Osteoblast (primary cell): ENCODE measurements at places on chromosomes 12 and 14.

GRCh38 chr12:61896436-61896835 is 363.8 kb upstream of the USP15 start:
- H3K36me3 ChIP-seq: no peaks in the 10 kb centered on the region
- DNase-seq: no peak
- no peaks in the 10 kb centered on the region for H3K4me1 ChIP-seq
- no peak overlapping the region for H3K27ac ChIP-seq
- no peaks in the 10 kb centered on the region for H3K27me3 ChIP-seq

DNA sequence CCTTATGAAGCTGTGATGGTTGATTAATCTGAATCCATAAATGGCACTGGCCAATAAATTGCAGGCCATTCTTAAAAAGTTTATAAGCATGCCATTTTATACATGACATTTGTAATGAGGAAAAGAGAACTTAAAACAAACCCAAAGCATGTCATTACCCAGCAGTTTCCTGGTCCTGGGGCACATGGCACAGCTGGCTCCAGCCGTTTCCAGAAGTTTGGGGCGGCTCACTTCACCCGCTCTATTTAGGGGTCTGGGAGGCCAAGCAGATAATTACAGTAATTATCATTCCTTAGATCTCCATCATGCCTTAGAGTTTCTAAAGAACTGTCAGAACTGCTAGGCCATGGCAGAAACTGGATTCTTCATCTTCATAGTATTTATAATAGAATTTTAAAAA is 6.4 kb downstream of the ADGRD1 start:
- H3K27me3 ChIP-seq: no peaks in the 10 kb centered on the region
- H3K4me1 ChIP-seq: no peaks in the 10 kb centered on the region
- DNase-seq: no peak

GRCh38 chr12:5374713-5375112 is 57.2 kb upstream of the NTF3 start:
- no peaks in the 10 kb centered on the region for H3K27me3 ChIP-seq
- no peak overlapping the region for H3K27ac ChIP-seq
- no peak overlapping the region for H3K4me3 ChIP-seq
- no peaks in the 10 kb centered on the region for H3K36me3 ChIP-seq
- H3K4me1 ChIP-seq: no peaks in the 10 kb centered on the region

- H3K36me3 ChIP-seq: no peaks in the 10 kb centered on the region
- no peak overlapping the region for H3K4me3 ChIP-seq
- H3K4me1 ChIP-seq: peaks cover 5% of the 10 kb centered on the region
- H3K27ac ChIP-seq: no peak overlapping the region
Measured at GRCh38 chr14:36981832-36982529, 190.4 kb downstream of the SLC25A21 start.

GRCh38 chr12:131893605-131894312 is 663 bp upstream of the ULK1 start:
- no peak overlapping the region for H3K4me3 ChIP-seq
- H3K4me1 ChIP-seq: peaks cover 10% of the 10 kb centered on the region
- no peaks in the 10 kb centered on the region for H3K27me3 ChIP-seq
- H3K36me3 ChIP-seq: peaks cover 4% of the 10 kb centered on the region
- peak; percentile 73 for DNase-seq
- H3K27ac ChIP-seq: no peak overlapping the region

DNA sequence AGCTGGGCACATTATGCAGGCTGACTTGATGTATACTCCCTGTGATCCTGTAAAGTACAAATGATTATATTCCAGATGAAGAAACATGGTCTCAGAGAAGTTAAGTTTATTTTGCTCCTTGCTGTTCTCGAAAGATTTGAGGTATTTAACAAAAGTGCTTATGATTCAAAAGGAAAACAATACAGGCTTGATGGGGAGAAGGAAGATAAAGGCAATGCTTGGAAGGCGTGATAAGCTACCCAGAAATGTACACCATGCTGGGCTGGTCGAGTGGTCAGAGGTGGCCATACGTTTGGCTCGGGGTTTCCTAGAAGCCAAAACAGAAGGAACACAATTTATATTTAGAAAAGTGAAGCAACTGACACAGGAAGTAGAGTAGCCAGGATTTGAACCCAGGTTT is 201.0 kb downstream of the KTN1 start:
- DNase-seq: no peak
- H3K27me3 ChIP-seq: peaks cover 3% of the 10 kb centered on the region
- H3K27ac ChIP-seq: peak overlapping the region; percentile 54
- no peaks in the 10 kb centered on the region for H3K36me3 ChIP-seq
- H3K4me3 ChIP-seq: no peak overlapping the region

- peak; percentile 64 for DNase-seq
- no peaks in the 10 kb centered on the region for H3K27me3 ChIP-seq
- H3K4me1 ChIP-seq: peaks cover 17% of the 10 kb centered on the region
Measured at GRCh38 chr12:122099856-122100255, 21.3 kb downstream of the MLXIP start.

DNA sequence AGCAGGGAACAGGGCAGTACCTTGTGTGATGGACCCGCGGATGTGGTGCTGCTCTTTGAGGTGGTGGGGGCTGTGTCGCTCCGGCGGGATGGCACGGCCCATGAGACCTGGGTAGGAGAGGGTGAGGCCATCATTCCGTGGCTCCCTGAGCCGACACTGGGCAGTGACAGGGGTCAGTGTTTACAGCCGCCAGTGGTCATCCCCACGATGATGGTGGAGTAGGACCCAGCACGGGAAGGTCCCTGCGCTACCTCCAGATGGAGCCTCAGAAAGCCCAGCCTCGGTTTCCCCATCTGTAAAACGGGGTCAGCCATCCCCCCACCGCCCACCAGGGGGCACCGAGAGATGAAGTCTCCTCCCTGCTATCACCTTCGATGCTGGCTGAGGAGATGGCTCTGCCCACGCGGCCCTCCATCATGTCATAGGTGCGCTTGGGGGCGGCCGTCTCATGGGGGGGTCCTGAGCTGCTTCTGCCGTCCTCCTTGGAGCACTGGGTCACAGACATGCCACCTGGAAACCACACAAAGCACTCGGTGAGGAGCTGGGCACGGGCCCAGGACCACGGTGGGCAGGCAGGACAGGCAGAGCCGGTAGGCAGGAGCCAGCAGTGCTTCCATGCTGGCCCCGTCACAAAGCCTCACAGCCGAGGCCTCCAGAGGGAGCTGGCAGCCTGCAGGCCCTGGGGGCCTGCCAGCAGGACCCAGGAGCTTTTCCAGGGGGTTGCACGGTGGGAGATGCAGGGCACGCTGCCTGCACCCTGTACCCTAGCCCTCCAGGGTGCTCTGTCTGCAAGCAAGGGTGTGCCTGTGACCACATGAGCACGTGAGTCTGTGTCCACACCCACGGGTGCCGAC is 53.1 kb downstream of the RFLNA start:
- no peak for DNase-seq
- no peak overlapping the region for H3K4me3 ChIP-seq
- no peaks in the 10 kb centered on the region for H3K4me1 ChIP-seq
- H3K27ac ChIP-seq: no peak overlapping the region
- H3K36me3 ChIP-seq: peaks cover 93% of the 10 kb centered on the region

GRCh38 chr12:31876568-31877424 is 82.4 kb upstream of the RESF1 start:
- H3K4me3 ChIP-seq: no peak overlapping the region
- H3K27me3 ChIP-seq: no peaks in the 10 kb centered on the region
- H3K27ac ChIP-seq: no peak overlapping the region
- DNase-seq: no peak

DNA sequence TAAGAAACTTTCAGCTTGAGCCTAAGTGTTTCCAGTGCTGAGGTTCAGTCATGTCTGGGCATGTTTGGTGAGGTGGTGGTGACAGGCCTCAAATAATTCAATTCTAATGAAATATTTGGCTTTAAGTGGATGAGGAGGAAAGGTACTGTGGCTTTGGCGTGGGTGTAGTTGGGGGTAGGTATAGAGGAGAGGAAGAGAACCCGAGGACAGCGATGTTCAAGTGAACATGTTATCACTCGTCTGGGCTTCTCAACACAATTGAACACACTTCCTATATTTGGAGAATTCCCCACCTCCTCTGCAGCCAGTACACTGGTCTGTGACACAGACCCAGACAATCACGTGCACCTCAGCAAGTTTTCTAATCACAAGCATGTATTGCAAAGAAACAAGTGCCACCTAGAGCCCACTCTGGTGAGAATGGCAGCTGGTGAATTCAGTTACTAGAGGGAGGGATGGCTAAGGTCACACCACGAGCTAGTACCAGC is 53.0 kb downstream of the IFNG-AS1 start:
- H3K36me3 ChIP-seq: no peaks in the 10 kb centered on the region
- H3K27me3 ChIP-seq: no peaks in the 10 kb centered on the region
- H3K4me1 ChIP-seq: no peaks in the 10 kb centered on the region
- no peak overlapping the region for H3K27ac ChIP-seq
- no peak overlapping the region for H3K4me3 ChIP-seq

GRCh38 chr12:128637642-128638606 is 185.8 kb downstream of the SLC15A4 start:
- no peak overlapping the region for H3K4me3 ChIP-seq
- no peak for DNase-seq
- no peaks in the 10 kb centered on the region for H3K36me3 ChIP-seq
- H3K4me1 ChIP-seq: no peaks in the 10 kb centered on the region

GRCh38 chr14:102590667-102591099 is 1.8 kb upstream of the RCOR1 start:
- H3K36me3 ChIP-seq: no peaks in the 10 kb centered on the region
- no peaks in the 10 kb centered on the region for H3K27me3 ChIP-seq
- peak; percentile 86 for DNase-seq
- H3K4me1 ChIP-seq: peaks cover 24% of the 10 kb centered on the region
- H3K4me3 ChIP-seq: peak overlapping the region; percentile 89

DNA sequence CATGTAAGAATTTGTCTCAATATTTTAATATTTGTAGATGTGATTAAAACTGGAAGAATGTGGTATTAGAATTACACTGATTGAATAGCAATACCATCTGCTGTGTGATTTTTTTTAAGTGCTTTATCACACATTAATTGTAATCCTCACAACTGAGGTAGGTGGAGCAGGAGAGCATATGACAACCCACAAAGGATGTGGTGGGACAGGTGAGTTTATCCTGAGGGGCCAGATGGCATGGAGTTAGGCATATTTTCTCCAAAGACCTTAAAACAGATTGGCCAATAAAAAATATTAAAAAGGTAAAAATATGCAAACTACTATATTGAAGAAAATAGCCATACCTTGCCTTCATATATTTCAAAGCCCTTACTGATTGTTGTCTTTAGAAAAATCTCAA is 7.8 kb downstream of the LRRC10 start:
- H3K36me3 ChIP-seq: peaks cover 33% of the 10 kb centered on the region
- H3K4me1 ChIP-seq: no peaks in the 10 kb centered on the region
- no peaks in the 10 kb centered on the region for H3K27me3 ChIP-seq
- H3K27ac ChIP-seq: no peak overlapping the region
- no peak for DNase-seq

- no peak for DNase-seq
- H3K4me1 ChIP-seq: no peaks in the 10 kb centered on the region
- no peaks in the 10 kb centered on the region for H3K27me3 ChIP-seq
- no peak within 1 kb of the TSS for H3K4me3 ChIP-seq
Measured at GRCh38 chr14:100323121-100323941, at the start of gene SLC25A47. SLC25A47 (plus strand) TSS chr14:100323339; CDS start chr14:100323415, 76 bp downstream.

DNA sequence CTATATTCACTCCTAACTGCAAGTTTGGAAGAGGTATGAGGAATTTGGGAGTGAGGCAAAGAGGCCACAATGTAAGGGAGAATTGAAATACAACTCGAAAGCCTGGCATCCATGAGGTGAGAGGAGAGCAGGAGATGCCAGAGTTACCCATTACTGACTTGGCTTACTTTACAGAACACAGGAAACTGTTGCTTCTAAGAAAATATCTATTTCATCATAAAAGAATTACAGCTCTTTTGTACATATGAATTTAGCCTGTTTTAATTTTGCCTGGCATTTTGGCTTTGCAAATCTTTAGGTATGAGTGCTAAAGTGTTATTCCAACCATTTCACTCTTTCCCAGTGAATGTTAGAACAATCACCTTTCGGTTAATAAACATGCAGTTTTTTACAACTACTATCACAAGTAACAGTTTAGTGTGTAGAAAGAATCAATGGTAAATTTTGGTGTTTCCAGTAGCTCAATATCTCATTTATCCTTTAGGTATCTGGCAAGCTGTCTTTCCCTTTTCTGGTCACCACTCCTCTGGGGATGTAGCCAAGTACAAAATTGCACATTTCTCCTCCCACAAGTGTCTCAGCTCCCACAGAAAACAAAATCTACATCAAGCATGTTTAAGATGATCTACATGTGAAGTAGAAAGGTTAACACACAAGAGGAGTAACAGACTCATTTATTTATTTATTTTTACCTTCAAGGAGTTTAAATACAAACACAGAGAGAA is 196.6 kb upstream of the DCN start:
- H3K27ac ChIP-seq: no peak overlapping the region
- no peak for DNase-seq
- no peaks in the 10 kb centered on the region for H3K27me3 ChIP-seq

DNA sequence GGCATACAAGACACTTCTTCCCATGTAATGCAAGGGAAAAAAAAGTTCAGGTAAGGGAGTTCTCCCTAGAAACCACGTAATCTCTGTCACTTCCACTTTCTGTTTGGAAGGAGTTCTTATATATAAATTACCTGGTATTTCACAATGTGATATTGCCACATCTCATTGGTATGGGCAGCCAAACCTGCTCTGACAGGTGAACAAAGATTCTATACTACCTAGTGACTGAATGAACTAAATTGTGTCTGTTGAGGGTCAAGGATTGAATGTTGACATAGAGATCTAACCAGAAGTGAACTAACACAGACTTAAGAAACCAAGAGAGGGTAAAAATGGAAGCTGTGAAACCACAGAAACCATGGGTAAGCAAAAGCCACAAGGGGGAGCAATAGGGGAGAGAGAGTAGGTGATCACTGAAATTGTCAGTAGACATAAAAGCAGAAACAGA is 161.3 kb downstream of the RPL10L start:
- DNase-seq: no peak
- no peaks in the 10 kb centered on the region for H3K27me3 ChIP-seq
- H3K36me3 ChIP-seq: no peaks in the 10 kb centered on the region
- H3K27ac ChIP-seq: no peak overlapping the region
- H3K4me3 ChIP-seq: no peak overlapping the region

DNA sequence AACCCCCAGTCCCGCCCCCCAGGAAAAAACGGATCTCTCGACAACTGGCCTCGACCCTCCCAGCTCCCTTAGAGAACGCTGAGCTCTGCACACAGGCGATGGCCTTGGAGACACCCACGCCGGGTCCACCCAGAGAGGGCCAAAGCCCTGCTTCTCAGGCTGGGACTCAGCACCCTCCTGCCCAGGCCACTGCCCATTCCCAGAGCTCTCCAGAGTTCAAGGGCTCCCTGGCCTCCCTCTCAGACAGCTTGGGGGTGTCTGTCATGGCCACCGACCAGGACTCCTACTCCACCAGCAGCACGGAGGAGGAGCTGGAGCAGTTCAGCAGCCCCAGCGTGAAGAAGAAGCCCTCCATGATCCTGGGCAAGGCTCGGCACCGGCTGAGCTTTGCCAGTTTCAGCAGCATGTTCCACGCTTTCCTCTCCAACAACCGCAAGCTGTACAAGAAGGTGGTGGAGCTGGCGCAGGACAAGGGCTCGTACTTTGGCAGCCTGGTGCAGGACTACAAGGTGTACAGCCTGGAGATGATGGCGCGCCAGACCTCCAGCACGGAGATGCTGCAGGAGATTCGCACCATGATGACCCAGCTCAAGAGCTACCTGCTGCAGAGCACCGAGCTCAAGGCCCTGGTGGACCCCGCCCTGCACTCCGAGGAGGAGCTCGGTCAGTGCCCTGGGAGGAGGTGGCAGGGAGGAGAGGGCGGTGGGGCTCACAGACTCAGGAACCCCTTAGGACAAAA is 95.8 kb downstream of the LGMN start:
- no peak overlapping the region for H3K27ac ChIP-seq
- no peaks in the 10 kb centered on the region for H3K36me3 ChIP-seq
- H3K4me3 ChIP-seq: no peak overlapping the region
- peaks cover 29% of the 10 kb centered on the region for H3K4me1 ChIP-seq
- DNase-seq: no peak
- H3K27me3 ChIP-seq: no peaks in the 10 kb centered on the region
